NCI-H2029 (cell line): ENCODE measurements at places on chromosomes 4 and X.

- no peak for DNase-seq
These were observed 78.0 kb downstream of the ZFYVE28 start for GRCh38 chr4:2340272-2341061.

GRCh38 chr4:38603652-38604051 lies 60.3 kb upstream of the KLF3 start:
- no peak for DNase-seq

DNA sequence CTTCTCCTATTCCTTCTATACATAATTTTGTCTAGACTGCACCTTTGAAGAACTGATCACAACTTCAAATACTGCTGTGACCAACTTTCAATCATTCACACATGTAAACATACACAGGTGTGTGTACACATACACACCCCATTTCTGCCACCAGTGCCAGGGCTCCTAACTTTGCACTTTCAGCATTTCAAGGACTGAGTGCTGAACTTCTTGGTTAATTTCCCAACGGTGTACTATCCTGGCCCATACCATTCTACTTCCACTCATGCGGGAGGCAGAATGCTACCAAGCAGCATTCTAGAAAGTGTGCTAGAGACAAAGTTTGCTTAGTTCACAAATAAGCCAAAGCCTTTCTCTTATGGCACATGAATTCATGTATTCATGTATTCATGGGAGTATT lies 51.2 kb downstream of the RPGR start:
- no peak for DNase-seq

DNA sequence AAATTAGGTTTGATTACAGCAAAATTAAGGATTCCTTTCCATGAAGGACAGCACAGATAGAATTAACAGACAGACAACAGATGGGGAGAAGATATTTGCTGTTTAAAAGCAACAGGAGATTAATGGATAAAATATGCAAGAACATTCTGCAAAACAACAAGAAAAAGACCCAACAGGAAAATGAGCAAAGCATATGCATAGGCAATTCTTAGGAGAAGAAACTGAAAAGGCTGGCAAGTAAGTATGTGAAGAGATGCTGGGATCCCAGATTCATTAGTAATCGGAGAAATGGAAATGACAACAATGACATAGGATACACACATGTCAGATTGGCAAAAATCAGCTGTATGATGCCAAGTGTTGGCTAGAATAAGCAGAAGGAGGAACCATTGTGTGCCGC lies 27.5 kb upstream of the HMGB3 start:
- no peak for DNase-seq

GRCh38 chr4:179607003-179607402 lies 2164.8 kb upstream of the AGA start:
- DNase-seq: no peak

DNA sequence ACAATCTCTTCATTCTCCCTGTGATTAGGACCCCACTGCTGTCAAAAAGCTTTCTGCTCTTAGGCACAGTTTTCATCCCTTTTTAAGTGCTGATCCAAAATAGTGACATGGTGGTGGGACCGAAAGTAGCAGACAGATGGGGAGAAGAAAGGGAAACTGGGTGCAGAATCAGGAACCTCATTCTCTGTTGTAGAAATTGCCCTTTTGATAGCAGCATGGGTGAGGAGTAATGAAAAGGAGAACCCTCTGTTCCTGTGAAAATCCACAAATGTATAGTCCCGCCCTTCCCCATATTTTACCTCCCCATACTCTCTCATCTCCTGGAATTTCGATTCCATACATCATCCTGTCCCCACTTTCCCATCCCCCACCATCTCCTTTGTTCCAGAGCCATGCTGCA lies 126.5 kb downstream of the STIM2 start:
- DNase-seq: no peak

DNA sequence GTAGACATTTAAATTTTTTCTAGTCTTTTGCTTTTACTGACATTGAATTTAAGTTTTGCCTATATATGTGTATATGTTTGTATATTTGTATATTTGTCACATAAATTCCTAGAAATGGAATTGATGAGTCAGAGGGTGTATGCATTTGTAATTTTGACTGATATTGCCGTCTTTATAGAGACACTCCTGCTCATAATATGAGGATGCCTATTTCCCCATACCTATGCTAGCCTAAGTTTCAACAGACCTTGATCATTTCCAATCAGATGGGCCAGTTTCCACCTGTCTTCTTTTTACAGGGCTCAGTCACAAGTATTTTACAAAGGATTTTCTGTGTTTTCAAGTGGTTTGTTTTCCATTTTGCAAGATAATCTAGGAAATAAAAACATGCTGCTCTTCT lies 10.8 kb downstream of the PDLIM5 start:
- no peak for DNase-seq

DNA sequence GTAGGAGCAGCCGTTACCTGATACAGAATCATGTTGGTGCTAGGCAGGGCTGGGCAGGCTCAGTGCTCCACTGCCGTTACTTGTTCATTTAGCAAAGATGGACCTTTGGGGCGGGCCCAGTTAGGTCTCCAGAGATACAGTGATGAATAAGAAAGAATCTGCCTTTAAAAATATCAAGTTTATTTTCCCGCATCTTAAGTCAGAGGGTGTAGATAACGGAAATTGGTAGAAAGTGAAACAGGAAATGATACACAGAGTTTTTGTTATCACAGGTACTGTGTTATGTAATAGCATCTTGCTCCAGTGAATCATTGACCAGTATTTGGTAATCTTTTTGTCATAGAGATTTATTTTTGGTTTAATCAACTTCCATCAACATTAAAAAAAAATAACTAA lies 5.5 kb downstream of the TMEM131L start:
- DNase-seq: no peak

- DNase-seq: no peak
These were observed 78.0 kb downstream of the ACOX3 start for GRCh38 chr4:8362483-8362882.

DNA sequence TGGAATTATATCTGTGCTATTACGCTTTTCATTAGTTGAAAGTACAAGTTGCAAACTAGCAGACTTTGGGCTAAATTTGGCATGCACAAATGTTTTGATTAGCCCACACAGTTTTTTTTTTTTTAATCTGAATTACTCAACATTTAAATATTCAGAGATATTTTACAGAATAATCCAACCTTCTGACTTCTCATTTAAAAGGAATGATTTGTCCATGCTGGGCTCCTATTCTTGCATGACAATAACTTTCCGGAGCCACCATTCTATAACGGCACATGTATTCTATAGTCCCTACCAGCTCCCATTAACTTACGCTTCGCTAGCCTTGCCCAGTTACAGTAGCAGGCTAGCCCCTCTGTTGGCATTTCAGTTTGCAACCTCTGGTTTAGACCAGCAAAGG lies 219.3 kb upstream of the FTHL17 start:
- no peak for DNase-seq
